Activated CD4-positive, alpha-beta T cell treated with anti-CD3 and anti-CD28 coated beads, Interleukin-10, Interleukin-2, amounts not matched to agents 100 ng/mL and 50 ng/mL, durations not matched to agents 16 hours and 8 hours (primary cell): ENCODE measurements at places on chromosomes 6 and 20.

GRCh38 chr6:17125407-17125806, 23.6 kb downstream of the STMND1 start:
- no peak for DNase-seq

GRCh38 chr6:13870214-13870830, 54.4 kb upstream of the RNF182 start:
- DNase-seq, result no peak

- no peak for DNase-seq
Observed at GRCh38 chr20:62845416-62846160, 16.0 kb downstream of the TCFL5 start.

- no peak for DNase-seq
Observed at GRCh38 chr20:16563066-16563806, 10.0 kb downstream of the KIF16B start.

DNA sequence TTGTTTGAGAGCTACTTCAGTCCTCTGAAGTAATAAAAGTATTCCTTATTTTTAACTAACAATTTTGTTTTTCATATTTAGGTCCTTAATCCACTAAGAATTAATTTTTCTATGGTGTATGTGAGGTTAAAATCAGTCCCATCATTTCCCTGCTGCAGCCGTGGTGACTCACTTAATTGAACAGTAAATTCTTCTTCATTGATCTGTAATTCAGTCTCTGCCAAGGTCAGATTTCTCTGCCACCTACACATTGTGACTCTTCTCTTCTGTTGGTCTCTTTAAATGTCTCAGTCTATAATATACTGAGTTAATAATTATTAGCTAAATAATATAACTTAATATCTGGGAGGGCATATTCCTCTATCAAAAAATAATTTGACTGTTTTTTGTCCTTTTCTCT, 262.3 kb downstream of the UTRN start:
- DNase-seq, result no peak

DNA sequence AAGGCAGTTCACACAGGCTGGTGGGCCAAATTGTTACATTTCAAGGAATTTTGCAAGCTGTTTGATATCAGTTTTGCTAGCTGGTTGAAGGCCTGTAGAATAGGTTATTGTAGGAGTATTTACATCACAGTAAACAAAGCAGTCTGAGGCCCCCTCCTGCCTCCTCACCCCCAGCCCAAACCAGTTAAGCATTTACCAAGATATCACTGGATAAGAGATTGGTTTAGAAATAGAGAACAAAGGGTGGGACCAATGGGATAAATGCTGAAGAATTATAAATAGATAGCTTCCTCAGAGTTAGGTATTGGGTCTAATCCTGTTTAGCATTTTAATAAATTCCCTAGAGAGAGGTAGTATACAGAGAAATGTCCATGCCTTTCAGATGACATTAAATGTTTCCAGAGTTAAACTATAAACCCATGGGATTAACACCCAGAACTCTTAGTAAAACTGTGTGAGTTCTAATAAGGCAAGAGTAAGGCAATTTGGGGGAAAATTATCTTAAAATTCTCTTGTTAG, 2.3 kb upstream of the PHACTR2 start:
- no peak for DNase-seq

DNA sequence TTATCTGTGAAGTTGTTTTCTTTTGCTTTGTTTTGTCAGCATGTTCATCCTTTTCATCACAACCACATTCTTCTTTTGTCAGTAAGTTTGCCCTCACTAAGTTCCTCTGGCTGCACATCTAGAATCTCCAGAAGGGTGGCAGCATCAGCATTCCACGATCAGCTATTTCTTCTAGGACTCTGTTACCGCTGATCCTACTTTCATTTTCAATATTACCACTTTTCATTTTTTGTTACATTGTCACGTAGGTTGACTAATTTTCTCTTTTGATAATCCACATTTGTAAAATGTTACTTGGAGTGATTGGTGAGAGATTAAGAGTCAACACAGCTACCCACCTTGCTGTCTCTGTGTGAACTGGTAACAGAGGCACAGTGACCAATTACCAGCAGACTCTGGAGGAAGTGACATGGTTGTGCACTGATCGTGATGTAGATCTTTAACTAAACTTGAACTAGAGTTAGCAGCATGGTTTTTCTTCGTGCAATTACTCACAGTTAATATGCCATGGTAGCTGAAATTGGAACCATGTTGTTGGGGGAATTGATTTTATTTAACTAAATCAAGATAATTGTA, 307.9 kb upstream of the SLC35B3 start:
- peak; percentile 1 for DNase-seq
